ENCODE measurements at places on chromosomes 4 and X. TPM values are rescaled to one million over a fixed set of nuclear protein-coding genes. Genes with fewer than 3 reads are reported as not detected.

Gene UGT2B10
- total RNA-seq: not detected

Gene ABLIM2
- total RNA-seq: 0.09 TPM

Gene VEGFC
- 31.5 TPM for total RNA-seq

Gene MAGEA4
- total RNA-seq: not detected

Gene ERVMER34-1
- not detected for total RNA-seq

Gene MAGT1
- total RNA-seq: 172 TPM

Gene SSX4B
- total RNA-seq: not detected

Gene TMEM150C
- 0.30 TPM for total RNA-seq

Gene PKD2
- 79.9 TPM for total RNA-seq

Gene ARR3
- total RNA-seq: not detected

Gene FOXR2
- total RNA-seq: not detected

Gene FAM149A
- 0.89 TPM for total RNA-seq

Gene SH3BP2
- total RNA-seq: 19.1 TPM

Gene ARSJ
- total RNA-seq: 23.5 TPM

Gene MAGEA10
- not detected for total RNA-seq

Gene JADE1
- total RNA-seq: 12.5 TPM

Gene GPM6B
- not detected for total RNA-seq

Gene FHIP1A
- total RNA-seq: 0.30 TPM

Gene MRPS18C
- total RNA-seq: 12.5 TPM

Gene UGT2B11
- total RNA-seq: not detected

Gene VCX3A
- total RNA-seq: not detected

Gene OCRL
- total RNA-seq: 37.0 TPM

Gene NPY2R
- not detected for total RNA-seq

Gene CNGA1
- total RNA-seq: 0.42 TPM

Gene APLN
- total RNA-seq: 1.2 TPM

Gene PAK3
- total RNA-seq: 2.2 TPM

Gene LAS1L
- 20.8 TPM for total RNA-seq

Gene LNX1
- total RNA-seq: 4.5 TPM

Gene LARP7
- total RNA-seq: 26.0 TPM

Gene BEND4
- not detected for total RNA-seq

Gene GPRASP2
- total RNA-seq: 20.1 TPM

Gene KCND1
- 0.89 TPM for total RNA-seq

Gene GUCY1B1
- total RNA-seq: 4.9 TPM

Gene NHSL2
- 1.5 TPM for total RNA-seq

Gene HMGN5
- total RNA-seq: 1.2 TPM

Gene STARD8
- total RNA-seq: 0.59 TPM

Gene ZIC3
- not detected for total RNA-seq

Gene TMPRSS11D
- not detected for total RNA-seq

Gene DLG3
- 13.7 TPM for total RNA-seq

Gene ZCCHC18
- total RNA-seq: 0.30 TPM

Gene TBC1D8B
- total RNA-seq: 36.2 TPM

Gene IL9R
- not detected for total RNA-seq

Gene GAB3
- 3.5 TPM for total RNA-seq

Gene TBC1D19
- 42.5 TPM for total RNA-seq

Gene CFAP99
- total RNA-seq: not detected

Gene PNMA6A
- 3.9 TPM for total RNA-seq

Gene NXF2B
- not detected for total RNA-seq

Gene PPP3CA
- total RNA-seq: 52.9 TPM

Gene TEX13D
- not detected for total RNA-seq

Gene CPE
- total RNA-seq: 8.0 TPM

Gene FRMPD4
- 1.3 TPM for total RNA-seq
